ENCODE measurements at places on chromosomes 12 and 14. TPM values are rescaled to one million over a fixed set of nuclear protein-coding genes. Genes with fewer than 3 reads are reported as not detected.

Gene MYF6
- total RNA-seq, result 0.15 TPM

DNA sequence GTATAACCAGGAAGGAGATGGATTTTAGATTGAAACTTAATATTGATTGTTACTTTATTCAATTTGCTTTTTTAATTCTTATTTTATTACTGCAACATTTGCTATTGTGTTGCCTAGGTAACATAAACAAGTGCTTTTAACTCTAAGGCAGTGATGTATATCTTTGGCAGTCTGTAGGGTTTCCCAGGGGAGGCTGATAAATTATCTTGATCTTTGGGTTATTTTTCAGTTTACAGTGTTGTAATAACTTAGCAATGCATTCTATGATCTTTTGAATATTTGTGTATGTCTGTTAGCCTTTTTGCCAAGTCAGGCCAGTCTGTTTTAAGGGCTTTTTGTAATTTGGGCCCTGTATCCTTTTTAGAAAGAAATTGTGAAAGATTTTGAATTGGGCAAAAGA is 7.8 kb upstream of the DTD2 start:
- DNase-seq, result no peak

Gene TMEM253
- total RNA-seq, result 1.7 TPM

- DNase-seq, result no peak
Measured at GRCh38 chr12:15050659-15051058, 77.8 kb downstream of the PDE6H start.

- DNase-seq, result no peak
Measured at GRCh38 chr14:57492859-57493258, 798 bp downstream of the CCDC198 start.

Gene TTC9
- total RNA-seq, result 22.5 TPM

Gene KRT6C
- total RNA-seq, result not detected

Gene PRH2
- not detected for total RNA-seq

- DNase-seq, result no peak
Measured at GRCh38 chr12:63809566-63809965, 29.9 kb downstream of the RXYLT1 start.

GRCh38 chr12:16613199-16613598 is 7.2 kb upstream of the LMO3 start:
- DNase-seq, result no peak

GRCh38 chr14:20681348-20682126 is 2.8 kb upstream of the RNASE4 start:
- peak; percentile 88 for DNase-seq

Gene A2M
- 3.4 TPM for total RNA-seq

- no peak for DNase-seq
Measured at GRCh38 chr14:21535545-21536417, 9.6 kb upstream of the SALL2 start.

DNA sequence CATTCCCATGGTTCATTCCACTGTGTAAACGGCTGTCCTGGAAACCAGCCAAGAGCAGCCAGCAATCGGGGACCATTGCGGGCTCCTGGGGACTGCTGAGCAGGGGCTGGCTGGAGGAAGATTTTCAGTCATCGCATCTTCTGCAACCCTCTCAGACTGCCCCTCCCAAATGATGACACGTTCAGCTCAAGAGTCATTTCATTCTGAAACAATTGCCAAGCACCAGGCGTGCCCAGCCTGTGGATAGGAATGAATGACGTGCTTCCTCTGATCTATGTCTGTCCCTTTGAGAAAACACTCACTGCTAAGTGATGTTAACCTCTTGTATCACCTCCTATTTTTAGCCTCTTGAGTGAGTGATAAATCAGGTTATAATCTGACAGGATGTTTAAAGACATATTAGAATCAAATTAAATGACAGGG is 62.0 kb downstream of the NDUFA12 start:
- no peak for DNase-seq

Gene ESPL1
- 48.5 TPM for total RNA-seq

DNA sequence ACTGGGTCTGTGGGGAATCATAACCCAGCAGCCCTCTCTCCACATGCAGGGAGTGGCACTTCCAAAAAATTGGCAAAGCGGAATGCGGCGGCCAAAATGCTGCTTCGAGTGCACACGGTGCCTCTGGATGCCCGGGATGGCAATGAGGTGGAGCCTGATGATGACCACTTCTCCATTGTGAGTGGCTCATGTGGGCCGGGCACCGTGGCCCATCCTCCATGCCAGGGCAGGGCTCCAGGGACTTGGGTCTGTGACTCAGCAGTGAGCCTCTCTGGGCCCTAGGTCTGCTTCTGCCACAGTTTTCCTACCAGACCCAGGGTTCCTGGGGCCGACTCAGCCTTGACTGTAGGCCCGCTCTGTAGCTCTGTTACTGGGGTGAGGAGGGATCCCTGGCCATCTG is 2.2 kb downstream of the NPFF start:
- no peak for DNase-seq

DNA sequence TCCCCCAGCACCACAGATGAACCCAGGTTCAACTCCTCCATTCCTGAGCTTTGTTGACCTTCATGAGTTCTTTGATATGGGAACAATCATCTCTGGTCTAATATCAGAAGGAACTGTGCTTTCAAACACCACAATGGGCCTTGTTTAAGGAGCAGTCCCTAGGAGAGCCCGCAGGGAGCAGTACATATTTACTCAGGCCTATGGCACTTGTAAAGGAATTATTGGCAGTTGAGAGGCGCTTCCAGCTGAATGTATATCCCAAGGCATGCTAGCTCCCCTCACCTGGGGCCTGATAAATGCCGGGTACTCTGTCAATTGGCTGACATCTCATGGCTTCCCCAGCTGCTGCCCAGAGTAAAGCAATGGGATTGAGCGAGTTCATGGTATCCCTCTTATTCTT is 76.2 kb downstream of the ZFP36L1 start:
- DNase-seq, result no peak

Gene TEX52
- not detected for total RNA-seq

DNA sequence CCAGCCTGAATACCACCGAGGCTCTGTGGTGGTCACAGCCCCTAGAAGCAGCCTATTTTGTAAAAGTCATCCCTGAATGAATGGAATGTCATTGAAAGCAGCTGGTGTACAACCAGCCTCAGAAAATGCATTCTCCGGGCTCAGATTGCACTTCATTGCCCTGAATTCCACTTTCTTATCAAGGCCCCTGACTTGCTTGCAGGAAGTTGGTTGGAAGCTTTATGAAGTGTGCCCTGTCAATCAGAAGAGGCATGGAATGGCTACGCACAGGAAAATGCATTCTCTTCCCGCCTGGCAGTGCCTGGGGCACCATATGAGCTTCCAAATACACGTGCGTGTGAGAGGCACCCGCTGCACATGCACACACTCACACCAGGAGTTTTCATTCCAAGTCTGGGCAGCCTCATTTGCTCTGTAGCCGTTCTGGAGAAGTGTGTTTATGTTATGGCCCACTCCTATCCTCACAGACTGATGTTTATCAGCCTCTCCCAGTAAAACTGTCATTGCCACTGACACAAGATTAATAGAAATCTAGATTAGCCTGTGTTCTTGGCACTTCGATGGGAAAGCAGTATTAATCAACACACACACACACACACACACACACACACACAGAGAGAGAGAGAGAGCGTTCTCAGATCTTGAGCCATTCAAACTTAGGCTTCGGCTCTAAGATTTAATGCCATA is 63.9 kb downstream of the NUAK1 start:
- DNase-seq, result no peak

GRCh38 chr12:1246637-1247036 is 255.6 kb downstream of the ERC1 start:
- no peak for DNase-seq

GRCh38 chr12:29273178-29273843 is 107.7 kb downstream of the ERGIC2 start:
- DNase-seq, result peak; percentile 16

DNA sequence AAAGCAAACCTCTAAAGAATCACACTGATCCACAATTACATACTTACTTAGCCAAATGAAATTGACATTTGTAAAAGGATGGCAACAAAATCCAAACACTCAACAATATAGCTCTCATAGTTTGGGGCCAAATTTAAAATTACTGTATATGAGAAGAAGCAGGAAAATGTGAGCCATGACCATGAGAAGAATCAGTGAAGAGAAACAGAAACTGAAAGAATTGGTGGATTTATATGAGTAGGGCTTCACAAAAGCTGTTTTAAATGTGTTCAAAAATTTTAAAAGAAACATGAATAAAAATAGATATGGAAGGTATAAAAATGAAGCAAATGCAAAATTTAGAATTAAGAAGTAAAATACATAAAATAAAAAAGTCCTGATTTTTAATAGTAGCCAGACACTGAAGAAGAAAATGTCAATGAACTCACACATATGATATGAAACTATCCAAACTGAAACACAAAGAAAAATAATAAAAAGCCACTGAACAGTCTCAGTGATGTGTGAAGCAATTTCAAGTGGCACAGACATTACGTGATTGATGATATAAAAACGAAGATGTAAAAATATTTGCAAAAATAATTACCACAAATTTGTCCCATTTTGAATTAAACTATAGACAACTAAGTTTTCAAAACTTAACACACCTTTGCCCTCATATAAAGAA is 87.9 kb upstream of the MDGA2 start:
- DNase-seq, result no peak

Gene NKX2-1
- not detected for total RNA-seq

Gene IRF2BPL
- 106 TPM for total RNA-seq

DNA sequence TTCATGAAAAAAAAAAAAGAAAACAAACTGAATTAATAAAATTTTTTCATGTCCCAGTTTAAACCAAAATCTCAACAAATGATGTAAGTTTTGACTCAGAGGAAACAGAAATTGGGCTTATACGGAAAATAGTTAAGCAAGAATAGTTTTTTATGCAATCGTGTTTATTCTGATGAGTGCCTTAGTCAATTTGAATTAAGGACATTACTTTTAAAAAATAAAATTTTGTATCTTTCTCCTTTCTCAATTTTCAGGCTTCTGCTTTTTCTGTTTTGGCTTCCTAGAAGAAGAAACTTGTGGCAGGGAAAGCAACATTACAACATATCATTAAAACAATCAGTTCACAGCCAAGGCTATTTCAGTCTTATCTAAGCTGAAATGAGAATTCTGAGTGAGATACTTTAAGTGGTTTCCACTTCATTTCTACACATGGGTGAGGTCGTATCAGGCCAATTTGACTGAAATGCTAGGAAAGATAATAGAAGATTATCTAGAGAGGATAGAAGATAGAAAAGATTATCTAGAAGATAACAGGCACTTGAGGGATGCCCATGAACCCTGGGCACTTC is 52.4 kb downstream of the BCL2L14 start:
- DNase-seq, result no peak

GRCh38 chr12:42129595-42130204 is 15.0 kb downstream of the GXYLT1 start:
- DNase-seq, result no peak

GRCh38 chr14:24990773-24991172 is 59.2 kb downstream of the STXBP6 start:
- no peak for DNase-seq

DNA sequence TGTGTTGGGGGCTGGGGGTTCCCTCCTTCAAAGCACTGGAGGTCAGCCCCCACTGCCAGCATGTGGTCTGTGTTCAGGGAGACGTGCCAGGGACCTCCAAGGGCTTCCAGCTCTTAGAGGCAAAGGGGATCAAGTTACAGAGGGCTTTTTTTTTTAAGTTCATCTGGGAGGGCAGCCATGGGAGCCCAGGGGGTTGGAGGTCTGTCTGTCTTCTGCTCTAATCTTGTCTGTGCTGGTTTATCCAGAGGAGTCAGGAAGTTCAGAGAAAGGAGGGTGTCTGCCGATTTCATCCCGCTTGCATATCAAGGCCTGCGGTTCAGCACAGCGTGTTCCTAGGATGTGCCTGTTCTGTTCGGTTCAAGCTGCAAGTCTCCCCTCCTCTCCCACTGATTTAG is 72.2 kb downstream of the TMEM132C start:
- DNase-seq, result no peak

GRCh38 chr12:113097716-113098440 is 37.7 kb downstream of the RASAL1 start:
- DNase-seq, result peak; percentile 46

Gene RNASE7
- not detected for total RNA-seq

Gene TC2N
- total RNA-seq, result 29.6 TPM

Gene FKBP11
- total RNA-seq, result 54.7 TPM

Gene PPP2R5C
- 99.9 TPM for total RNA-seq

GRCh38 chr12:131194166-131194565 is 240.5 kb downstream of the ADGRD1 start:
- DNase-seq, result no peak

Gene SELPLG
- total RNA-seq, result 0.46 TPM
